HepG2 (cell line): ENCODE measurements at places on chromosomes 7 and 10.

- peaks cover 34% of the 10 kb centered on the region for H3K36me3 ChIP-seq
- H3K4me1 ChIP-seq: no peaks in the 10 kb centered on the region
- no peak overlapping the region for H3K4me3 ChIP-seq
- no peak overlapping the region for H3K27ac ChIP-seq
These were observed 171.9 kb downstream of the ARID5B start for GRCh38 chr10:62073429-62073828.

DNA sequence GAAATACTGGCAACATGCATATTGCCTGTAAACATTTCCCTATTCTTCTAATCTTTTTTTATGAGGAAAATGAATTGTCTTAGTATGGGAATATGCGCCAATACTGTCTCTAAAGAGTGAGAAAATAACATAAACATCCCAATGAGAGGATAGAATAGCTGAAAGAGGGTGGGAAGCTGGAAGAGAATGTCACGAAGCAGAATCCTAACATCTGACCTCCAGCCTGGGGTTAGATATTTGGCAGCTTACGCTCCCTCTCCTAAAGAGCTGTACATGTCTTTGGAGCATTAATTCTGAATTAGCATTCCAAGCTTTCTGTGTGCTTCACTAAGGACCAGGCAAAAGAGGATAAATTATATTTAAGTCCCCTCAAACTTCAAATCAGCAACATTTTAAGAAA, 31.6 kb upstream of the SLC16A12 start:
- H3K4me1 ChIP-seq: peaks cover 18% of the 10 kb centered on the region
- H3K27me3 ChIP-seq: no peaks in the 10 kb centered on the region
- H3K27ac ChIP-seq: no peak overlapping the region

- H3K27ac ChIP-seq: no peak overlapping the region
- H3K36me3 ChIP-seq: no peaks in the 10 kb centered on the region
- no peaks in the 10 kb centered on the region for H3K27me3 ChIP-seq
These were observed 212.4 kb upstream of the MTPN start for GRCh38 chr7:136189506-136189998.

- no peak overlapping the region for H3K4me3 ChIP-seq
- peaks cover 7% of the 10 kb centered on the region for H3K4me1 ChIP-seq
- H3K36me3 ChIP-seq: no peaks in the 10 kb centered on the region
- no peak for DNase-seq
- H3K27me3 ChIP-seq: no peaks in the 10 kb centered on the region
- no peak overlapping the region for H3K27ac ChIP-seq
These were observed 307.6 kb upstream of the PHYHIPL start for GRCh38 chr10:58868736-58869435.

- no peaks in the 10 kb centered on the region for H3K36me3 ChIP-seq
- peak; percentile 34 for DNase-seq
- H3K27ac ChIP-seq: no peak overlapping the region
- H3K4me3 ChIP-seq: no peak overlapping the region
- H3K27me3 ChIP-seq: peaks cover 3% of the 10 kb centered on the region; the same call in 1 of the 3 replicates
These were observed 62.2 kb downstream of the SAMD9 start for GRCh38 chr7:93055543-93056107.
